ENCODE measurements at places on chromosomes 16 and 17. TPM values are rescaled to one million over a fixed set of nuclear protein-coding genes. Genes with fewer than 3 reads are reported as not detected.

Gene MYH1
- polyA plus RNA-seq, result not detected

Gene KRT32
- polyA plus RNA-seq, result 0.03 TPM

Gene EIF1
- polyA plus RNA-seq, result 272 TPM

Gene PIGS
- polyA plus RNA-seq, result 21.8 TPM

Gene RABEP1
- 20.6 TPM for polyA plus RNA-seq

Gene CD68
- 14.0 TPM for polyA plus RNA-seq

Gene PRR11
- 15.2 TPM for polyA plus RNA-seq

Gene NXN
- 99.3 TPM for polyA plus RNA-seq

Gene KRTAP29-1
- polyA plus RNA-seq, result not detected

Gene ACLY
- polyA plus RNA-seq, result 310 TPM

Gene GPR179
- polyA plus RNA-seq, result 0.01 TPM
